Left ventricle myocardium inferior (tissue), 1 donor: ENCODE measurements at places on chromosomes 5 and 9. TPM values are rescaled to one million over a fixed set of nuclear protein-coding genes. Genes with fewer than 3 reads are reported as not detected.

Gene MAP1B
- total RNA-seq: 73.2 TPM

Gene TMEM215
- not detected for total RNA-seq

Gene PCDHGB4
- total RNA-seq: 4.2 TPM

Gene ADAMTS16
- not detected for total RNA-seq

Gene MAPKAP1
- total RNA-seq: 127 TPM

Gene CTXN3
- total RNA-seq: not detected

Gene CYLC2
- not detected for total RNA-seq

Gene PCDH12
- total RNA-seq: 7.6 TPM

Gene SLC6A3
- total RNA-seq: not detected
